ENCODE measurements at places on chromosomes 6 and 20.
A peak's percentile ranks its signal among the peaks of the same experiment; 100 is the strongest.

DNA sequence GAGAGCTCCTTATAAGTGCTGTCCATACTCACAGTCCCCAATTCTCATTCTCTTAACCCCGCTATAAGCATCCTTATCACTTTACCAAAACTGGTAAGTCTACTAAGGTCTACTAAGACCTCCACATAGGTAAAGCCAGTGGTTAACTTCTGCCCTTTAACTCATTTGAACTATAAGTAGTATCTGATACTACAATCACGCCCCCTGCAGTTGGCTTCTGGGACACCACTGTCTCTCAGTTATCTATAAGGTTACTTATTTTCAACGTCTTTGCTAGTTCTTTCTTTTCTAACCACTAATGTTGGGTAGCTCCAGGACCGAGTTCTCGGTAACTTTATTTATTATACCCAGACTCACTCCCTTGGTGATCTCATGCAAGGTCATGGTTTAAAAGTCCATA is 142.6 kb downstream of the ARHGAP18 start:
- DNase-seq = no peak

- DNase-seq = peak; percentile 9
These were observed 8.8 kb upstream of the VSX1 start for GRCh38 chr20:25090492-25091429.

GRCh38 chr6:55136916-55137315 is 37.4 kb upstream of the HCRTR2 start:
- DNase-seq = no peak

- no peak for DNase-seq
These were observed 195.5 kb upstream of the PRDM1 start for GRCh38 chr6:105890521-105891244.

DNA sequence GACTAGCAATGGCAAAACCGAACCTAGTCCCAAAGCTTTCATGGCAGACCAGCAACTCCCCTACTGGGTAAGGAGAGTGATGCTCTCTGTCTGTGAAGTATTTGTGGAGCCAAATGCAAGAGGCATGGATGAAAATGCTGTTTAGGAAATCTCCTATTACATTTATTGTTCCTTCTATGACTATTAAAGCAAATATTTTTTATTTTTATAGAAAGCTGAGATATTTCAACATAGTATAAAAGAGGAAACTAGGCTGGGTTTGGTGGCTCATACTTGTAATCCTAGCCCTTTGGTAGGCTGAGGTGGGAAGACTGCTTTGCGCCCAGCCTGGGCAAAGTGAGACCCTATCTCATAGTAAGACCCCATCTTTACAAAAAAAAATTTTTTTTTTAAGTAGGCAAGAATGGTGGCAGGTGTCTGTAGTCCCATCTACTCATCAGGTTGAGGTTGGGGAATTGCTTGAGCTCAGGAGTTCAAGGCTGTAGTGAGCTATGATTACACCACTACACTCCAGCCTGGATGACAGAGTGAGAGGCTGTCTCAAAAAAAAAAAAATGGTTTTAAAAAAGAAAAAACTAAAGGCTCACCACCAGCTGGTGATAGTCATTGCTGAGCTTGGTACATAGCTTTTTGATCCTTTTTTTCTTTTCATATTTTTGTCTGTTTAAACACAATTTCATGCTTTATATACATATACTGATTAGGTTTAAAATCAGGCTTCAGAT is 11.3 kb downstream of the KDM1B start:
- no peak for DNase-seq

- no peak for DNase-seq
These were observed 61.4 kb upstream of the APCDD1L start for GRCh38 chr20:58576603-58576970.

GRCh38 chr20:20741087-20742045 is 28.9 kb upstream of the RALGAPA2 start:
- DNase-seq = no peak

GRCh38 chr6:159996626-159997497 is 28.0 kb downstream of the IGF2R start:
- DNase-seq = no peak

DNA sequence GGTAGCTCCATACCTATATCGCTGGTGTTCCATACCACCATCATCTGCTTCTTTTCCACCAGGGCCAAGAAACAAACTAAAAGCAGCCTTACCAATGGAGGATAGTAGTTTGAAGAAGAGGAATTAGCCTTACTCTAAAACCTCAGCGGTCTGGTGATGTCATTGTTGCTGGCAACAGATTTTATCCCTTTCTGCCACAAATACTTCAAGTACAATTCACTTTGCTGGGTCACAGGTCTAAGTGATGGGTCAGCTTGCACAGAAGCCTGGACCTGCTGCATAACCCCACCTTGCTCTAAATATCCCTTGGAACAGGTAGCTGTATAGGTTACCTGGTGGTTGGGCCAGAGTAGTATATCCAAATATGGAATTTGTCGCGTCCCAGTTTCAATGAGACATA is 53.2 kb upstream of the THEMIS start:
- no peak for DNase-seq

- no peak for DNase-seq
These were observed 49.6 kb upstream of the AFDN start for GRCh38 chr6:167776906-167777627.

DNA sequence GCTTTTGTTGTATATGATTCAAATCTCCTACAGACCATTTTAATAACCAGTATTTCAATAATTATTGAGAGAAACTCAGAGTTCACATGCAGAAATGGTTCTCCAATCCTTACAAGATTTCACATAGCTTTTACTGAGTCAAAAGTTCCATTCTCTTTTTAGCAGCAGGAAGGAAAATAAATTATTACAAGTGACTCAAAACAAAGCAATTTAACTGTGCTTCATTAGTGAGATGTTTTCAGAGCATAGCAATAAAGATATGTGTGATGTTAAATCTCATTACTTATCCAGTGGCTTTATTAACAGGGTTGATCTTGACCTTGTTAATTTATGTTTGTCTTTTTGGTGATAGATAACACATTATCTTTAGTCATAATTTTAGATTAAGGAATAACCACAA is 22.0 kb downstream of the KIF13A start:
- no peak for DNase-seq

GRCh38 chr20:3398681-3399252 is 8.7 kb downstream of the DNAAF9 start:
- DNase-seq = no peak

DNA sequence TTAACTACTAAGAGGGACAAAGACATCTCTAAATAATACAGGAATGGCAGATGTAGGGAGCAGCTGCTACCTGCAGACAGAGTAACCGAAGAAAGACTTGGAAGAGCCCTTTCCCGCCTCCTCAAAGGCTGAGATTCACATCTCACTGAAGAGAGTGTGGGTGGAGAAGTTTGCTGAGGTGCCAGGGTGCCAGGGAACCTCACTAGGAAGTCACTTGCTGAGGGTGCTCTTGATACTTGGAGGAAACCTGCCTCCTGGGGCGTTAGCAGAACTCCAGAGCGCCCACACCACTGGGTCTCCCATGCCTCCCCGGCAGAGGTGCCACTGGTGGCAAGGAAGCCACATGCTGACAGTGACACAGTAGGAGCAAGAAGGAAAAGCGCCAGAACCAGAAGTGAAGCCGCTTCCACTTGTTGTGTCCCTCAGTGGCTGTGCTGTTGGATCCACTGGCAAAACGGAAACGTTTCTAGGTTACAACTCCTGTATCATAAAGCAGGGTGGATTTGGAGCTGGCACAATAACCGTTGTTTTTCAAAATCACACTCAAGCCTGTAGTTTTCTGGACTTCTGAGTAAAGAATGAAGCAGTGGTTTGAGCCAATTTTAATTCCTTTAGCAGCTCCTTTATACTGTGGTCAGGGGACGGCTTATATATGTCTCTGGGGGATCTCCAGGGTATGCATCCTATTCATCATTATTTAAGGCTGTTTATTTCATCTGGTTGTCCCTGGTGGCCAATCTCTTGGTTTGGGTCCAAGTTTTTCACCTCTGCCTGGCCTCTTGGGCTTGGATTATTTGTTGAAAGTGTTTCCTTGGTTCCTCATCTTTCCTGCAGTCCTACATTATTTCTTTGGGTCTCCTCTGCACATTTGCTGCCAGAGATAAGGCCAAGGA is 64.5 kb downstream of the CDC5L start:
- DNase-seq = no peak

GRCh38 chr6:149755300-149756260 is 6.0 kb downstream of the PCMT1 start:
- DNase-seq = no peak

GRCh38 chr6:132797951-132798868 is at the start of gene SLC18B1:
Gene SLC18B1 (minus strand): TSS chr6:132798637. CDS start chr6:132798456, 181 bp downstream.
- DNase-seq = no peak

GRCh38 chr6:16756660-16757255 is 4.5 kb downstream of the ATXN1 start:
- no peak for DNase-seq
